ENCODE measurements at places on chromosomes 4 and X. TPM values are rescaled to one million over a fixed set of nuclear protein-coding genes. Genes with fewer than 3 reads are reported as not detected.

The INTU gene
- total RNA-seq = 0.10 TPM

The TEX13D gene
- total RNA-seq = not detected

The TSPAN7 gene
- not detected for total RNA-seq

The NIPAL1 gene
- total RNA-seq = under 0.01 TPM

The AREG gene
- 20.1 TPM for total RNA-seq

The SMARCA1 gene
- 0.73 TPM for total RNA-seq

The GAGE12E gene
- total RNA-seq = not detected

The IGFBP7 gene
- total RNA-seq = 16.6 TPM

The C4orf50 gene
- total RNA-seq = 0.21 TPM

The GRID2 gene
- total RNA-seq = not detected
